ENCODE measurements at places on chromosomes 12 and 14.

DNA sequence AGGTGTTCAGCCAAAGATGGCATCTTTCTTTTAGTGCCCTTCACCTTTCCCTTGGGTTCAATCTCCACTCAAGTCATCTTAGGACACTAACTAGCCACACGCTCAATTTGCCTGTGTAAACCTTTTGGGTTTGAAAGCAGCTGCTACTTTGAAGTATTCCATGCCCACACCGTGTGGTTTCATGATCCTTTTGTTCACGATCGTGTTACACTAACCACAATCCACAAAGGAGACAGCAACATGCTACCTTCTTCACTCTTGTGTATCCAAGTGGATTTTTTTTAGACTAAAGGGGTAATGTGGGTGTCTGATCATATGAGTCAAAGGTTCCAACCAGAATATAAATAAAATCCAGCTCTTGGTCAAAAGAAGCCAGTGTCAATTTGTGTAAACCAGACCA lies 122.7 kb upstream of the FAR2 start:
- DNase-seq = peak; percentile 90

DNA sequence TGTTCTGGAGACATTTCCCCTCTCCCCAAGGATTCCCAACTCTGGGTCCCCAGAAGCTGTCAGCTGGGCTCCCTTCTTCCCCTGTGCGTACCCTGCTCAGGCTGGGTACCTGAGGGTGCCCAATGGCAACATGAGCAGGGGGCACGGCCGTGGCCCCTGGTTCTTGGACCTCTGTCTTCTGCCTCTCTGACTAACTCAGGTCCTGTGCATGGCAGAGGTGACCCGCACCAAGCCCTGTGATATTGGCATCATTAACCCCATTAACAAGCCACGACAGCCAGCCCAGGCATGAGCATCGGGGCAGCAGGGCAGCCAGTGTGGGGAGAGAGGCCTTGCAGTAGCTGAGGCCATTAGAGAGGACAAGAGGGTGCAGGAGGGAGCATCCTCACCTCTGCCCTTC lies 28.4 kb downstream of the RTL1 start:
- DNase-seq = no peak

DNA sequence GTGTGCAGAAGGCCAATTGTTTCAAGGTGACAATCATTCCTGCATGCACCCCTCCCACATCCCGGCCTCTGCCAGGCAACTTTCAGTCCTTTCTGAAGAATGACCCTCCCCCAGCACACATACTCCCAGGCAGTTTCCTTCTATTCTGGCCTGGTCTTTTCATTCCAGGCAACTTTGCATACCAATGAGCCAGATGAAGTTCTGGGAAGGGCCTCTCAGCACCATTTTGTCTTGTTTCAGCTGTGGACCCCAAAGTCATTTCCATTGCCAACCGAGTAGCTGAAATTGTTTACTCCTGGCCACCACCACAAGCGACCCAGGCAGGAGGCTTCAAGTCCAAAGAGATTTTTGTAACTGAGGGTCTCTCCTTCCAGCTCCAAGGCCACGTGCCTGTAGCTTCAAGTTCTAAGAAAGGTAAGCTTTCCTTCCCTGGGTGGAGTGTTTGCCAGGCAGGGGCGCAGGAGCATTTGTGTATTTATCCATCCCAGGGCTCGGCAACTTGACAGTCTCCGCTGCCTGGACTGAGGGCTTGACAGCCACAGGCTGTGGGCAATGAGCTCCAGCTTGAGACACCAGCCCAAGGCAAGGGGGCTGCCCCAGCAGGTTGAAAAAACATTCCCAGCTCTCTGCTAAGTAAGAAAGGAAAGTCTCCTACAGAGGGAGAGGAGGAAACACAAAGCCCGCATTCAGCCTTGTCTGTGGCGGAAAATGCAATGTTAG lies 16.4 kb downstream of the BCL2L14 start:
- no peak for DNase-seq

GRCh38 chr14:69081271-69081670 lies 71.6 kb downstream of the DCAF5 start:
- DNase-seq = peak; percentile 19

DNA sequence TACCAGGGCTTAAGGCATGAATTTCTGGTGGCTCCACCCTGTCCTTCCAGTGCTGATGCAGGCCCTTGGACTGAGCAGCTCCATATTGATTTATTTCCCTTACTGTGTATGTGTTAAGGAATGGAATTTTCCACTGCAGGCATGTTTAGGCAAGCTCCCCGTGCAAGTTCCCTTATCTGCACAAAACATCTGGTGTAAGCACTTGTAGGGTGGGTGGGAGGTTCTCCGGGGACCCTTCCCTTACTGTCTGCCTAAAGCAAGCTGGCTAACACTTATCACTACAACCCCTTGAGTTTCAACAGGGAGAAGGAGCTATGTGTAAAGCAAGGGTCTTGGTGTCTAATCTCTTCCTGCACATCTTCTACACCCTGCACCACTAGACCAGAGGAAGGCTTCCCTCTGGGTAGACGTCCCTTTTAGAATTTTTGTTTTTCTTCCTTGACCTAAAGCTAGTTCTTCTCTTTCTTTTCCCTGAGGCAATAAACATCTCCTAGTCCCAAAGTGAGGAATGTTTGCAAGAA lies 22.0 kb upstream of the DRAM1 start:
- DNase-seq = no peak

DNA sequence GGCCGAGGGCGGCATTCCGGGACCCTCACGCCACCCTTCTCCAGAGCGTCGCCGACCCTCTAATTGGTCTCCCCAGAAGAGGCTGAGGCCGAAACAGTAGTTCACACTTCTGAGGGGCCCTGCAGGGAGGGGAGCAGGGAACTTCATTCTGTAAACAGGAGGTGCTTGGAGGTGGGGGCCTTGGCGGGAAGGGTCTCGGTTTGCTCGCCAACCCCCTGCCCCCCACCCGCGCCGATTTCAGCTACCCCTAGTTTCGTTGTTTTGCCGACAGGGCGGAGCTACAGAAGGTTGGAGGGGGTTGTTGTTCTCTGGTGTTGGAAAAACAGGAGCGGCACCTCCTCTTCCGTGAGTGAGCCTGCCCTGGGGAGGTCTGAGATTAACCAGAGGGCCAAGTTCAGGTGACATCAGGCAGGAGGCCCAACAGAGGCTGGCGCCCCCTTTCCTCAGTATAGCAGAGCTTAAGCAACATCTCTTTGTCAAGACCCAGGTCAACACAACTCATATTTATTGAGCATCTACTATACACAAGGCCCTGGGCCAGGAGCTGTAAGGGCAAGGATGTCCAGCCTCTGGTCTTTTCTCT lies 682 bp downstream of the ERBB3 start:
- peak; percentile 62 for DNase-seq

DNA sequence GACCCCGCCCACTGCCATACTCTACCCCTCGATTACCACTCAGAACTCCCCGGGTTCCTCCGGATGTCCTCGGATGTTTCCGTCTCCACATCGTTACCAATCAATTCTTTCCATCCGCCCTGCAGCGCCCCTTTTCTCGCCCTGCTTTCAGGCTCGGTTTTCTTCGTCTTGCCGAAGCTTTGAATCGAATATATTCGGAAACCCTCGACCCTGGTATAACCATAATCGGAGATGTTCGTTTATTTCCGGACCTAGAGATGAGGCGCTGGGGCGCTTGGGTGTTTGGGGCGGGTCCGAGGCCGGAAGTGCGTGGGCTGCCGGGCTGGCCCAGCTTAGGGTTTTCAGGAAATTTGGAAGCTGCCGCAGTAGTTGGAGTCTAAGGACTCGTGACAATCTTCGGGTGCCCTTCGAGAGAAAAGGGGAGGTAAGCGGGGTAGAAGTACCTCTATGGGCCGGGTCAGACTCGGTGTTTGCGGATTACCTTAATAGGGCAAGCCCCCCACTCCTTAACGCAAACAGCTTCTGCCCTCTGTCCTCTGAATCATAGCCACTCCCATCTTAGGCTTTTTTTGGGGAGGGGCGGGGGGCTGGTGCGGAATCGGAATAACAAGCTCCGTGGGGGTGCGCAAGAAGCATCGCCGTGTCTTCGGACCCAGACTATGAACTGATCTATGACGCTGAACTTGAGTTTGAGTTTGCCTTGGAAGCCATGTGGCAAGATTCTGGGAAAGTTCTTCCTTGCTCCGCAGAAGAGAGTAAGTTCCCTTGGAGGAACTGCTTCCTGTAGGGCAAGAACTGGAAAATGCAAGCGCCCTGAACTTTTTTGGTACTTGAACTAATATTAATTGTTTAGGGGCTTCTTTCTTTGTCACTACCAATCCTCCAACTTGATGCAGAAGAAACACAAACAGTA lies at the start of gene C14orf119:
TSS of gene C14orf119 (plus strand) at position 310 of the 913 bp plus-strand sequence. CDS start 2,154 bp downstream, outside the sequence.
- DNase-seq = peak; percentile 100

DNA sequence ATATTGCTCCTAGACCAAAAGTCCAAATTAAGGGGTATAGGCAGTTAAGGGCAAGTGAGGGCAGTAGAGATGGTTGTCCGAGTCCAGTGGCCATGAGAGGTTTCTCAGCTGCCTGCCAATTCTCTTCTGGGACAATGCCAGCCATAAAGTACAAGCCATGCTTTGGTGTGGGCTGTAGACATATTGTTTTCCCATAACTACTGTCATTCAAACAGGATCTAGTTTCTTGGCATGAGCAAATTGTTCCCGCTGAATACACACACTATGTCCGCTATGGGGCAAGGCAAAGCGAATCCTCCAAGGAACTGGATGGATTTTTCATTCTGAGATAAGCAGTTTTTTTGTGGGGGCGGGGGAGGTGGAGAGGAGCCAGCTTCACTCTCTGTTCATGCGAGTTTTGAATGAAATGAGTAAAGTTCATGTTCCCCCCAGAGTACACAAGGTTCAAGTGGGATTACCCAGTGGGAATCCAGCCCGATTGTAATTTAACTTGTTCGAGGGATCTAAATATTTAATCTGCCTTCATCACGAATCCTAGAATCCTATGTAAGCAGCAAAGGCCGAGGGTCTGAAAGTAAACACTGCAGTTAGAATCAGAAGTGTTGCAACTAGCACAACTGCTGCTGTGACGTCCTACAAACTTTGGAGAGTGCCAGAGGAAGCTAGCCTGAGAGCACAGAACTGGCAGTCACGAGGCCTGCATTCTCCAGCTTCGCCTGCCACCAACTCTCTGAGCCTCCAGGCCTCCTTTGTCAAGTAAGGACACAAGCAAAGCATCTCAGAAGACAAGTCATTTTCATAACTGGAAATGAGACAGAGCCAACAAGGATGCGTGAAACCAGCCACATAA lies 137.0 kb downstream of the CRADD start:
- DNase-seq = peak; percentile 87

DNA sequence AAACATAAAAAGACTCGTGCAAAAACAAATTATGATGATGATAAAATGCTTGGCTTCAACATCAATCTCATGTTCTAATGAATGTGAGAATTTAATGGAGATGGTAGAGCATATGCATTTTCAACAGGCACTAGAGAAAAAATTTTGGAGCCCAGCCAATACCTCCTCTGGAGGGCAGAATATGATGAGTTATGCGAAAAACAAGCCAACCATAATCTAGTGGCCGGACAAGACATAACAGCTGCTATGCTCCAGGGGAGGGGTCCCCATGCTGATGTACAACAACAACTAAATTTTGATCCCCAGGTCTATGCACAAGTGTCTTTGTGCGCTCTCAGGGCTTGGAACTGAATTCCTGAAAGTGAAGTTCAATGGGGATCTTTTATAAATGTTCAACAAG lies 1197.5 kb downstream of the LRFN5 start:
- no peak for DNase-seq

- no peak for DNase-seq
These were observed 10.6 kb upstream of the NINJ2 start for GRCh38 chr12:673849-674248.

- DNase-seq = no peak
These were observed 157.2 kb downstream of the GARIN6 start for GRCh38 chr12:99804715-99805114.

DNA sequence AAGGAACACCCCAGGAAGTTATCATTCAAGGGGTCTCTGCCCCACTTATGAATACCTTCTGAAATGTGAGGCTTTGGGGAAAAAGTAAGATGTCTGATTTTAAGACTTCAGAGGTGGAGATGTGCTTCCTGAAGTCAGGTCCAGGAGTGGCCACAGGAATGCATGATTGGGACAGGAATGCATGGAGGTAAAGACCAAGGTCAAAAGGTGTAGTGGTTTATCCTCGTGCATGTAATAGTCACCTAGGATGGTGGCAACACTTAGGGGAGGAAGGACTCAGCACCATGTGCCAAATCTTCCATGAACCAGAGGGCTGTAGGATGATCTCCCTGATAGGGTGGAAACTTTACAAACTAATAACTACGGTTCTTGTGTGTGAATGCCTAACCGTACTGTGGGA lies 217.3 kb downstream of the C12orf75 start:
- DNase-seq = no peak

GRCh38 chr14:27211741-27212140 lies 613.9 kb upstream of the NOVA1 start:
- no peak for DNase-seq

- DNase-seq = no peak
These were observed 808 bp downstream of the ACIN1 start for GRCh38 chr14:23093991-23094665.

DNA sequence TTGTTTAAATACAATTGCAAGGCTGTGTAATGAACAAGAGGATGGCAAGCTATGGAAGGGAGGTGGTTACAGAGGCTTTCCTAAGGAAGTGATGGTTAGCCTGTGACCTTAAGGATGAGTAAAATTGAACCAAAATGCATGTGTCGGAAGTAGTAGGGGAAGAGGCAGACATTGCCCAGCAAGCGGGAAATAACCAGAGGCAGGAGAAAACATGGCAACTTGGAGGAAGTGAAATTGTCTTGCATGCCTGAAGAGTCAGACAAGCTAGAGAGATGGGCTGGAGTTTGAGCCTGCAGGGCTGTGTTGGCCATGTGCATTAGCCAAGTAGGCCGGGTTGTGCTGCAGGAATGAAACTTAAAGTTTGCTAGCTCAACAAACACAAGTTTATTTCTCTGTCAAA lies 96.2 kb downstream of the BTG1 start:
- no peak for DNase-seq

DNA sequence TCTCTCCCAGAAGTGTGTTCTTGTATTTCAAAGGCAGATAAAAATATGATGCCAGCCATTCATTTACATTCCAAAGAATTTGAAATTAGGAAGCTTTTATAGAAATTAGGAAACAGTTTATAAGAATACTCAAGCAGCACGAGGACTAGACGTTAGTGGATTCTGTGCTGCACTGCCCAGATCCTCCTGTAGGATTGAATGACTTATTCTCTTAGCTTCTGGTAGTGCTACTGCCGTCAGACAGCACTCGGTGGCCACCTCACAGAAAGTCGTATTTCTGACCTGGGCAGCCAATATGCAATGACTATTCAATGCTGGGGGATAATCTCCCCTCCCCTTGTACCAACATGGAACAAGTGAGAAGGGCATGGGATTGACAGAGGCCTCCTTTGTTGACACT lies 326.4 kb downstream of the RPL10L start:
- DNase-seq = no peak

GRCh38 chr12:108594-108993 lies 42.0 kb downstream of the IQSEC3 start:
- peak; percentile 83 for DNase-seq

DNA sequence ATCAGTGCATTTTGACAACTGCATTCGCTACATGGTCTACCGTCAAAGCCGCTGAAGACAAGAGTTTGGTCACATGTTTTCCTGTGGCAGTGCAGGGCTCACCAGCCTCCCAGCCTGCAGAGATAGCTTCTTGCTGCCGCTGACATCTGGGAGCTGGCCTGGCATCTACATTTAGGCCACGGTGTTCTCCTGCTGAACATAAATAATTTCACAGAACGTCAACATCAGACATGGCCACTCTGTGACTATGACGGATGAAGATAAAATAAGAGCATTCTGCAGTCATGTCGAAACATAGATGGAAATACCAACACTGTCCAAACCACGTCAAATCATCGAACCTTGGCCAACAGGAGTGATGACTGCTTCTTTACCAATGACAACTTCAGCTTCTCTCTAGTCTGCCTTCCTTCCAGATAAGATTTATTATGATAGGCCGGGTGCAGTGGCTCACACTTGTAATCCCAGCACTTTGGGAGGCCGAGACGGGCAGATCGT lies 91.2 kb downstream of the TNFAIP2 start:
- DNase-seq = no peak

GRCh38 chr14:65997347-65997746 lies 488.8 kb upstream of the CCDC196 start:
- DNase-seq = no peak

Data from myocyte (in vitro differentiated cells).